ENCODE measurements at places on chromosomes 12 and 14.

DNA sequence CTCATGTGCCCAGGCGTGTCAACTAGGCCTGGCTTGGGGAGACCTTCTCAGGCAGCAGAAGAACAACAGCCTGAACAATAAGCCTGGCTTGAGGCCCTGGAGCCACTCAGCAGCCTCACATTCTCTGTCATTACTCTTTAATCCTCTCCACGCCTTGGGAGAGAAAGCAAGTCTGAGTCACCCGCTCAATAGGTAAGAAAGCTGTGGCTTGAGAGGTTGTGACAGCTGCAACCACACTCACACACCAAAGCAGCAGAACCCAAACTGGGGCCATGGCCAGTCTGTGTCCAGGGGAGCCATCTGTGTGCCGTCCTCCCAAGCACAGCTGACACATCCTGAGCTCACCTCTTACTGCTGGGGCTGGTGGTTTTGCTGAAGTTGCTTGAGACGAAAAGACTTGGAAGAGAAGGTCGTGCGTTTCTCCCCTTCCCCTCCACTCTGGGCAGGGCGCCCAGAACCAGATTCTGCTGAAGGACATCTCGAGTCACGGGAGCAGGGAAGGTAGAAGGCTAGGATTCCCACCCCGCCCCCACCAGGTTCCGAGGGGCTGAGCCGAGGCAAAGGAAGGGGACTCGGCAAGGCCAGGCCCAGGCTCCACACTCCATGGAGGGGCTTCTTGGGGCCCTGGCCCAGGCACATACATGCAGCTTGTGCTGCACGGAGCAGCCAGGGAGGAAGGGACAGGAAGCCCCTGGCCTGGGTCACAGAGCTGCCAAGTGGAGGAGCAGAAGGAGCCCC lies 5.5 kb downstream of the TMEM63C start:
- DNase-seq: no peak

GRCh38 chr14:96376093-96376492 lies 12.8 kb downstream of the GSKIP start:
- no peak for DNase-seq

DNA sequence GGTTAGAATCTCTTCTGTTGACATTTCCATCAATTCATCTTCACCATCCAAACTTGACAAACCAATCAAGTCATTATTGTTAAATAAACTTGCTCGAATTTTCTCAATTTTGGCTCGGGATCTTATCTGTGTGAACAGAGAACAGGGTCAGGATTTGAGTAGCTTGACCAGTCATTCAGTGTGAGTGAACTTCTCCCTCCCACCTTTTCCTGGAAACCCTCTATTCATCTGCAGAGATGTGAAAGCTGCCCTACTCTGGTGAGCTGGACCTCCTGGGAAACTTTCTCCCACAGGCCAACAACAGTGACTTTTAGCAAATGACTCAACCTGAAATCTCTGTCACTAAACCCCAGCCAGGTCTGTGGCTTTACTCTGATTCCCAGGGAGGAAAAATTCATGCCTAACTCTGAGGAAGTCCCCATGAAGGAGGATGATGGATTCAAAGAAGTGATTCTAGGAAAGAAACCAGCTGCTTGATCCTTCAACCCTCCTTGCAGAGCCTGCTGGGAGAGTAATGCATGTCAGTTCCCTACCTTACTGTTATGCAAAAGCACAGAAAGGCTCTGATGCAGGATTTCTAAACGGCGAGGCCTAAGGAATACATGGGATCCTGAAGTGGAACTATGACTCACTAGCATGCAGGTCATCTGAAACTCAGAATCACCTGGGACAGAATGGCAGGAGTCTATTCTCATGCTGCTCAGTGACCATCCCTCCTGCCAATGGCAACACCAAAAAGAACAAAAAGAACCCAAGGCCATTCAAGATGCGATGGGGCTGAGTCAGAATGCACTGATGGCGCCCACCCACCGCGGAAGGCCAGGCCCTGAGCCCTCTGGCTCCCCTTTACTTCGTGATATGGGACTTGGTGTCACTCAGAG lies 58.0 kb downstream of the TRAFD1 start:
- DNase-seq: no peak

DNA sequence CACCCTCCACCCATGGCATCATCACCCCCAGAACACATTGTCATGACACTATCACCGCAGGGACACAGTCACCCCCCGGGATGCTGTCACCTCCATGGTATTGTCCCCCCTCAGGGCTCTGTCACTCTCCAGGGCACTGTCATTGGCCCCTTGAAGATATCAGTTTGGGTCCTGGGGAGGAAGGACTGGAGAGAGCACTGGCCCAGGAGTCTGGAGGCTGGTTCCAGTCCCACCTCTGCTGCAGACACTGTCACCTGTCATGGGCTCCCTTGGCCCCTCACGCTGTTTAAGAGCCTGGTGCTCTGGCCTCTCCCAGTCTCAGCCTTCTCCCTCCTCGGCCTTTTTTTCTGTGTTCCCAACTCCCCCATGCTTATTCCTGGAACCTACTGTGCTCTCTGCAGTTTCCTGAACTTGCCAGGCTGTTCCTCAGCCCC lies 31.9 kb downstream of the SERPINA3 start:
- DNase-seq: no peak

DNA sequence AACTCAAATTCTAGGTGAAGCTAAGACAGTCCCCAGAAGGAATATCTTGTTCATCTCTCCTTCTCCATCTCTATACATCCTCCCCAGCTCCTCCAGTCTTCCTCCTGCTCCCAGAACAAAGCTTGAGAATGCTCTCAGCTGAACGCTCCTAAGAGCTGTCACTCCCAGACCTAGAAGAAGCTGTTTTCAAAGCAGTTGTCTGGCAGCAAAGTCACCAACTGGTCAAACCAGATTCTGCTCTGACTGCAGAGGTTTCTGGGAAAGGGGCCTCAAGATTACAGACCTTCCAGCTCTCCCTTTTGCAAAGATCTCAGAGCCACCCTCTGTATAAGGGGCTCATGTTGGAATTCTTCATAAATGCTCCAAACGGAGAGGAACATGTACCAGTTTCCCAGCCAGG lies 9.6 kb upstream of the HSPB8 start:
- DNase-seq: no peak

- no peak for DNase-seq
Observed at GRCh38 chr14:101932673-101933072, 31.7 kb upstream of the DYNC1H1 start.

DNA sequence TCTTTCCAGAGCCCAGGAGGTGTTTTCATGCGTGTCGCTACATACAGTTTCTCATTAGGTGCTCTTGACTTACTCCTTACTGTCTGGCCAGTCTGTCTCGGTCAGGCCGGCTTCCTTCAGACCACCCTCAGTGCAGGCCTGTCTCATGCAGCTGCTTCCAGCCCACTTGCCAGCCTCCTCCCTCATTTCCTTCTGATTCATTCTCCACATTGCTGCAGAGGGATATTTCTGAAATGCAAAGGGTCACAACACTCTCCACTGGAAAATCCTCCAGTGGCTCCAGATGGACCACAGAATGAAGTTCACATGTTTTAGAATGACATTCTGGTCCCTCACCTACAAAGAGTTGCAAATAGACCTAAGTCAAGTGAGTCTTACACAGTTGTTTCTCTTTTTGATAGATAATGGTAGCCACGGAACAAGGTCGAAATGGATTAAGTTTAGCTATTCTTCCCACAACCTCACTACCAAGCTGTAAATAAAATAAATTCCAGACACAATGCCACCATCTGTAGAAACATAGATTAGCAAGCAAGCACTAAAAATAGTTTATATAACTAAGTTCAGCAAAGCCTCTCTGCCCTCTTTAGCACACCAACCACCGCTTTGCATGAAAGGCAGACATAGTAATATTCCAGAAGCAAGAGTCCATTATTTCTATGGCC lies 146.9 kb downstream of the ESR2 start:
- no peak for DNase-seq

- no peak for DNase-seq
Observed at GRCh38 chr12:109637996-109638395, 64.4 kb downstream of the MVK start.

DNA sequence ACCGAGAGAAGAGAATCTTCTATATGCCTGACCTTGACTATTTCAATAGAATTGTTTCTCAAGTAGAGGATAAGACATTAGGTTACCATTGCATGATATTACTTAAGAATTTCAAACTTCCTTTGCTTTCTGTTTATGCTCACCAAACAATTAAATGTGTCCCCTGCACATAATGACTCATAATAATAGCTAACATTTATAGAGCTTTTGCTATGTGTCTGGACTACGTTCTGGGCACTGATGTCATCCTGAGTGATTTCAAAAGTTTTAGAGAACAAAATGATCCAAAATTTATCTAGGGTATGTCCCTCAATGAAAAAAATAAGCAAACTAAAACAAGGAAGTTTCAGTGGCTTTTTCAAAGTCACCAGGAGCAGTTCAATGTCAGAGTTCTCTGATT lies 38.8 kb downstream of the SLC15A5 start:
- no peak for DNase-seq

- no peak for DNase-seq
Observed at GRCh38 chr12:47573146-47573659, 132.6 kb downstream of the RPAP3 start.

GRCh38 chr12:40565029-40565633 lies 127.1 kb upstream of the CNTN1 start:
- DNase-seq: no peak

DNA sequence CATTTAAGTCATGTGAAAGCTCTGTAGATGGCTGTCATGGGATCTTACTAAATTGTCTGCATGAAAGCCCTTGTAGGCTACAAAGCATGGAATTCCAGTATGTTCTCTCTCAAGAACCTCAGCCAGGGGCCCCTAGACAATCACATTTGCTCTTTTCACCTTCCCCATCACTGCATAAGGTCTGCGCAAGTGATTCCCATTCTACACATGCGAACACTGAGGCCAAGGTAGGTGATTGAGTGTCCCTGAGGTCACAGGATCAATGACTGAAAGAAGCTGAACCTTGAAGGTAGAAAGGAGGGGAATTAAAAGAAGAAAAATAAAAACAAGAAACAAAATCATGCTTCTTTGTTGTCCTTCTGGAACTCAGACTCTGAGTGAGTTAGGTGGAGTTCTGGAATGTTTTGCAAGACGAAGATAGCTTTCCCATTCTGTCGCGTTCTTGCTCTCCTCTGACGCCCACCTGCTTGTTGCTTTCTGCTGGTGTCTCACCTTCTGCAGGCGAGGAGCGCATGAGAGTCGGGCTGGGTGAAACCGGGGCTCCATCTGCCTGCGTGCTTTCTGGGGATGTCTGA lies 79.9 kb downstream of the SPRING1 start:
- no peak for DNase-seq

DNA sequence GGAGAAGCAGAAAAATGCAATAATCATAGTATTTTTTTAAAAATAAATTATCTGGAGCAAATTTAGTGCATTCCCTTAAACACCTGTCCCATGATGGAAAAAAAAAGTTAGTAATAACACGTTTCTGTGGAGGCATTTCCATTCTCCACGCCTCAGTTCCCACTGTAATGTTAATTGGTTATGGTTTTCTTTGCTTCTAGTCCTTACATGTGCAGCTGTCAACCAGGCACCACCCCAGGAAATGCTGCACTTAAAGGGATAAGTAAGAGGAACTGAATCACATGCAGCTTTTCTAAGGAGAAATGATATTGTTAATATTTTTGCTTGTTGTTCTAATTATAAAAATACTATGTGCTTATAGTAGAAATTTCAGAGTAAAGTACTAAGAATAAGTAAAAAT lies 240.3 kb downstream of the ZFP36L1 start:
- no peak for DNase-seq

DNA sequence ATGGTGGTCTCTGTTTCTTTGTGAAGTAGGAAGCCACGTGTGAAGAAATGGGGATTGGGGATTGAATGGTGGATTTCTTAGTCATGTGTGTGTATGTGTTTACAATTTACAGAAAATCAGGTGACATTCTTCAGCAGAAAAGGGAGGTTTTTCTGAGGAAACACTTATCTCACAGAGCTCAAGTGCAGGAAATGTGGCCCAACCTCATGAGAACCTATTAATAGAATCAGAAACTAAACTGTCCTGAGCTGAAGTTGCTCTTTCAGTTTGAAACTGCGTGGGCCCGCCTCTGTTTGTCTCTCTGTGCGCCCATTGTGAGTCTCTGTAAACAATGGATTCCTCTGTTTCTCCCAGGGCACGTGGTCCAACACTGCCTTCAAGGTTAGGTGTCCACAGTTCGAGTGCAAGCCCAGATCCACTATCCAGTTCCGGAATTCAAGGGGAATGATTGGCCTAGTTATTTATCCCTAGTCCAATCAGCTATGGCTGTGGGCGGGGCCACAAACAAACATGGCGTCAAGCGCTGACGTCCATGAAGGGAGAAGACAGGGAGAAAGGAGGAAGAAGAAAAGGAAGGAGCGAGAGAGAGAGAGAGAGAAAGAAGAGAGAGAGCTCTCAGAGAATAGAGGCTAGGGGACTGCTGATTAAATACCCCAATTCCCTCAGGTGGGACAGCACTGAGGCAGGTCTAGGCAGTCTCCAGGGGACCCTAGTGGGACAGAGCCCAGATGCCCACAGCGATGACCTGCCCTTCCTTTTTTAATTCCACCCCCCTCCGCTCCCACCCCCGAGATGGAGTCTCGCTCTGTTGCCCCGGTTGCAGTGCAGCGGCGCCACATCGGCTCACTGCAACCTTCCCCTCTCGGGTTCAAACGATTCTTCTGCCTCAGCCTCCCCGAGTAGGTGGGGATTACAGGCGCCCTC lies 31.4 kb upstream of the C12orf76 start:
- peak; percentile 25 for DNase-seq

GRCh38 chr14:74526854-74527585 lies 33.5 kb downstream of the ISCA2 start:
- DNase-seq: no peak

DNA sequence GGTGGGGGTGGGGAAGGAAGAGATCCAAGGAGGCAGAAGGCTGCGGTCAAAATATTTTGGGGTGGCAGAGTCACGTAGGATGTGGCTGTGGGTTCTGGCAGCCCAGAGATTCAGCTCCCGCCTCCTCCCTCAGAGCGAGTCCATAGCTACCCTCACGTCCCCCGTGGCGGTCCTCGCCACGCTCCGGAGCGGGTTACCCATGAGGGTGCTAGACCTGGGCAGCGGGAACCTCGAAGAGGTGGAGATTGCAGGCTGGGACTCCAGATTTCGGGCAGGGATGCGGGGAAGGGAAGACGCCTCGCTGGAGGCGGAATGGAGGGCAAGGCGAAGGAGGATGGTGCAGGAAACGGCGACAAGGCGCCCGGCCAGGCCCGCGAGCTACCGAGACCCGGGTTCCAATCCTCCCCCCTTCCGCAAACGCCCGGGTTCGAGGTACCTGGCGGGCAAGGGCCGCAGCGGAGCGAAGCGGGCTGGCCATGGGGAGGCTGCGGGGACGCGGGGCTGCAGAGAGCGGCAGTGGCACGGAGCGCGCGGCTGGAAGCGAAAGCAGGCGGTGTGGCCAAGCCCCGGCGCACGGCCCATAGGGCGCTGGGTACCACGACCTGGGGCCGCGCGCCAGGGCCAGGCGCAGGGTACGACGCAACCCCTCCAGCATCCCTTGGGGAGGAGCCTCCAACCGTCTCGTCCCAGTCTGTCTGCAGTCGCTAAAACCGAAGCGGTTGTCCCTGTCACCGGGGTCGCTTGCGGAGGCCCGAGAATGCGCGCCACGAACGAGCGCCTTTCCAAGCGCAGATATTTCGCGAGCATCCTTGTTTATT lies 46.2 kb downstream of the BCAT1 start:
- no peak for DNase-seq
